ENCODE measurements at places on chromosomes 12 and 14.

DNA sequence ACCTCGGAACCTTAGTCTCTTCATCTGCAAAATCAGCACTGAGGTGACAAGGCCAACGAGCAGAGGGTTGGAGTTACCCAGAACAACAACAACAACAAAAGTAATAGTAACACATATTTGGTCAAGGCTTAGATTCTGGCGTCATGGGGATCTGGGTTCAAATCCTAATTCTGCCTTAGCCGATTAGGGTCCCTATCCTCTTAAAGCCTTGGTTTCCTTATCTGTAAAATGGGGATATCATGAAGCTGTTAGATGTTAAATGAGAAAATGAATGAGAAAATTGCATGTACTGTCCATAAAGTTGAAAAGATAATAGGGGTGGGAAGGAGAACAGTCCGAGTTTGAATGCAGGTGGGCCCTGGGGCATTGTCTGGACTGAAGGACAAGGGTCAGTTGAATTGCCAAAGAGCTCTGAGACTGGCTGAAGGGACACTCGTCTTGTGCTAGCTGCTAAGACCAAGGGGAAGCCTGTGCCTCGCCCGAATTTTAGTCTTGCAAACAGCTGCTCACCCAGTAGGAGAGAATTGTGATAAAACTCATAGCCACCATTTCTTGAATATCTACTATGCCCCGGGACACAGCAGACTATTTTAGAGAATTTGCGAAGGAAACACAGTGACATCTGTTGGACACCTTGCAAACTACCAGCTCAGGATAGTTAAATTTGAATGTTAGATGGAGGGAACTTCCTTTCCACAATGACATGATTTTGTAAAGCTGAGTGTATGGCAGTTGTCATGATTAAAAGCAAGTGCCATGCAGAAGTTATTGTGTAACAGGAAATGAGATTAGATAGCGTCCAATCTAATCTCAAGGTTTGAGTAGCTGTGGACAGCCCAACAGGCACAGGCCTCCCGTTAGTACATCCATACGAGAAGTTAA is 6.8 kb upstream of the HNF1A start:
- peak; percentile 20 for DNase-seq

DNA sequence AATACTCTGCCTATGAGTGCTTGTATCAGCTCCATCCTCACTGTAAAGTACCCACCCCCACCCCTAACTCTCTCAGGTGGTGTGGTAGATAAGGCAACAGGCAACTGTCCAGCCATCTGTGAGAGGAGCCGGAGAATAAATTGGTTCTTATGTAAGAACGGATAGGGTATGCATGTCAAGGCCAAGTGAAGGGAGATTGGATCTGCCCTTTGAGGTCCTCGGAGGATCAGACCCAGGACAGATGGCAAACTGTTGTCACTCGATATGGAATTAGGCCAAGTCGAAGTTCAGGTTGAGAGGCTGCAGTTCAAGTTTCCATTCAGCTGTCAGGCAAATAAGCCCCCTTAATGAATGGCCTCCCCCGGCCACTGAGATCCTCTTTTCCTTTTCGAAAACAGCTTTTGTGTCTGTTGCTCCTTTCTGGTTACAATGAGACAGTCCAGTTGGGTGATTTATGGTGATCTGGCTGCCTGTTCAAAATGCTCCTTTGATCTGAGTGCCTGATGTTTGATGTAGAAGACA is 120.3 kb downstream of the VRK1 start:
- peak; percentile 55 for DNase-seq

GRCh38 chr14:64508215-64508776 is 3.7 kb downstream of the ZBTB1 start:
- DNase-seq: no peak

DNA sequence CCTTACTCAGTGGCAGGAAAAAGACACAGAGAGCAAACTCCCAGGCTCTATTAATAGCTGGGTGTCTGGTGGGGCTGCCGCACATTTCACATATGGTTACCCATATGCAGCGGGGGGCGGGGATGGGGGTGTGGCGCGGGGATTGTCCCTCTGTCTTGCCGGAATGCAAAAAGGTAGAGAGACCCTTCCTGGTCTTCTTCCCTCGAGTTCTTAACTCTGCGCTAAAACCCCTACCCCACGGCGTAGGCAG is 1.7 kb downstream of the PRMT8 start:
- no peak for DNase-seq

GRCh38 chr12:110171636-110172035 is 47.5 kb downstream of the IFT81 start:
- DNase-seq: no peak

DNA sequence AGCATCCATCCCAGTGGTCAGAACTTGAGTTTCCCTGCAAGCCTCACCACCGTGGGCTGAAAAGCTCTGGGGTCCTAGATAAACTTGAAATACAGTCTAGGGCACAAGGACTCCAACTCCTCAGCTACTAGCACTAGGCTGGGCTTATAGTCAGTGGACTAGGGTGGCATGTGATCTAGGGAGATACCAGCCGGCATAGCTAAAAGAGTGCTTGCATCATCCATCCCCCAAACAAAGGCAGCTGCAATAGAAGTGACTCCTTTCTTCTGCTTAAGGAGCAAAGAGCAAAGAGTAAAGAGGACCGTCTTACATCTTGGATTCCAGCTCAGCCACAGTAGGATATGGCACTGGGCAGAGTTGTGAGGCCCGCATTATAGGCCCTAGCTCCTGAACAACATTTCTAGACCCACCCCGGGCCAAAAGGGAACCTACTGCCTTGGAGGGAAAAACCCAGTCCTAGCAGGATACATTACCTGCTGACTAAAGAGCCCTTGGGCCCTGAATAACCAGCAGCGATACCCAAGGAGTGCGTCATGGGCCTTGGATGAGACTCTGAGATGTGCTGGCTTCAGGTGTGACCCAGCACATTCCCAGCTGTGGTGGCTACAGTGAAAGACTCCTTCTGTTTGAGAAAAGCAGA is 17.9 kb upstream of the SOS2 start:
- DNase-seq: no peak

GRCh38 chr12:6088921-6089747 is 35.3 kb downstream of the VWF start:
- DNase-seq: no peak

- no peak for DNase-seq
Measured at GRCh38 chr14:82060219-82060618, 526.6 kb upstream of the SEL1L start.

GRCh38 chr12:27711317-27711682 is 668 bp downstream of the MRPS35 start:
- no peak for DNase-seq

DNA sequence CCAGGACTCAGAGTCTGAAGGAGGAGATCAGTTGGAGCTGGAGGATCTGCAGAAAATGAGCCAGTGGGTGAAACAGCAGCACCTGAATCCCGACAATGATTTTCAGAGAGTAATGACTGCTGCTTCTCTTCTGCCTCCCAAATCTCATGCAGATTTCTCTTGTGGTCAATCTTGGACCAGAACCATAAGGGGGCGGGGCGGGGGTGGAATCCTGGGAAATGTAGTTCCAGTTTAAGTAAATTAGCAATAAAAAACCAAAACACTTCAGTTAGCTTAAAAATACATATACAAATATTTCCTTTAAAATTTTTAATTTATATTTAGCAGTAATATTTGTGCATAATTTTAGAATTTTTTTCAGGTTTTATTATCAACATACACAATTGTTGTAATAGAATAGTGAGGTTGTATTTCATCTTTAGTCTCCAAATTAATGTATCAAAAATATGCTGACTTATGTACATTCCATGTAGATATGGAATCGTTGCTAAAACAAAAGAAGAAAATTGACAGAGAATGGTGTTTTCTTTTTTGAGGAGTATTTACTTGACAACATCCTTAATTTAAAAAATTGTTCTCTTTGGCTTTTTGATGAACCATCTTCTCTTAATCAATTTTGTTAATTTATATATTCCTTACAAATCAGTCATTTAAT is 223.5 kb upstream of the SYT10 start:
- DNase-seq: no peak

GRCh38 chr14:54177641-54178621 is 218.9 kb upstream of the CDKN3 start:
- no peak for DNase-seq

- no peak for DNase-seq
Measured at GRCh38 chr12:67320614-67321295, 51.6 kb downstream of the CAND1 start.

- DNase-seq: peak; percentile 28
Measured at GRCh38 chr12:6367065-6367968, 8.0 kb downstream of the SCNN1A start.

- peak; percentile 66 for DNase-seq
Measured at GRCh38 chr12:2902272-2902880, 11.7 kb downstream of the TULP3 start.

DNA sequence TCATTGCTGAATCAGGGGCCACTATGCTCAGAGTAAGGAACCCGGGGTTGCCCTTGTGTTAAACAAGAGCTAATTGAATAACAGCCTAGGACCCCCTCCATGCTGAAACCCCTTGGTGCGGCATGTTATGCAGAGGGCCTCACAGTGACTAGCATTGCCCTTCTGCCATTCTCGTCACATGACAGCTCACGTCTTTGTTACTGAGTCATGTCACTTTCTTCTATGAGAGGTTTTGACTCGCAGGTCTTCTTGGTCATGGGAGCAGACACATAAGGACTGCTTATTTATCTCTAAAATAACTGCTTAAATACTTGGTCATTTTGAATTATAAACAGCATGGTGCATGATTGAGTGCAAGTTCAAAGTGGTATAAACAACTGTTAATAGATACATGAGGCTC is 24.9 kb downstream of the TCTN1 start:
- no peak for DNase-seq

DNA sequence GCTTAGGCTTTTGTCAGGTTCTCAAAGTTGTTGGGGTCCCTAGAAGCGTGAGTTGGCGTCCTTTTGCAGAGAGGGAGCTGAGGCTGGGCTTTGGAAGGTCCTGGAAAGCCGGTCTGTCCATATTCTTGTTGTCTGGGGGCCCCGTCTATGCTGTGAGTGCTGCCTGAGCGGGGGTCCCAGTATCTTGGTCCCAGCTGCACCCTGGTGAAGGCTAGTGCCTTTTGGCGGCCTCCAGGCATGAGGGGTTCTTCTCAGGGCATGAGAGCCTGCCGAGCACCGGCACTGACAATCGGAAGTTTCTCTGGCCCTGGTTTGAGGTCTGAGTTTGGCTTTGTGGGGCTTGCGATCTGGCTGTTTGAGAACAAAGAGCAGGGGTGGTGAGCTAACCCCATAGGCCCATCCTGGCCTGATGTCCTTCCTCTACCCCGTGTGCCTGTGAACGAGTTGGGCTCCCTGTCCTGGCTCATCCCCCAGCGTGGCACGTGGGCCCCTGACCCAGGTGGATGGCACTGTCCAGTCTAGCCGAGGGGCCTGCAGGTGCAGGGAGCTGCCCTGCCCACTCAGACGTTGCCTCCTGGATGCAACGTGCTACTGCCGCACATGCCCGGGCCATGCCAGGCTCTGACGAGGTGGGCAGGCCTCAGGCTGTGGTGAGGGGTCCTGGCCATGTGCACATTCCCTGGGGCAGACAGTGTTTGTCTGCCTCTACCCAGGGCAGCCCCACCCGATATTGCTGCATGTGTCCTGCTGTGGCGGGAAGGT is 3.9 kb downstream of the CEP170B start:
- no peak for DNase-seq

- DNase-seq: no peak
Measured at GRCh38 chr12:47134005-47134404, 54.2 kb upstream of the AMIGO2 start.

GRCh38 chr12:88562846-88563582 is 17.3 kb downstream of the KITLG start:
- no peak for DNase-seq

GRCh38 chr14:79417961-79418360 is 793.3 kb downstream of the DIO2 start:
- no peak for DNase-seq

GRCh38 chr14:99513183-99513694 is 32.0 kb downstream of the CCNK start:
- no peak for DNase-seq

DNA sequence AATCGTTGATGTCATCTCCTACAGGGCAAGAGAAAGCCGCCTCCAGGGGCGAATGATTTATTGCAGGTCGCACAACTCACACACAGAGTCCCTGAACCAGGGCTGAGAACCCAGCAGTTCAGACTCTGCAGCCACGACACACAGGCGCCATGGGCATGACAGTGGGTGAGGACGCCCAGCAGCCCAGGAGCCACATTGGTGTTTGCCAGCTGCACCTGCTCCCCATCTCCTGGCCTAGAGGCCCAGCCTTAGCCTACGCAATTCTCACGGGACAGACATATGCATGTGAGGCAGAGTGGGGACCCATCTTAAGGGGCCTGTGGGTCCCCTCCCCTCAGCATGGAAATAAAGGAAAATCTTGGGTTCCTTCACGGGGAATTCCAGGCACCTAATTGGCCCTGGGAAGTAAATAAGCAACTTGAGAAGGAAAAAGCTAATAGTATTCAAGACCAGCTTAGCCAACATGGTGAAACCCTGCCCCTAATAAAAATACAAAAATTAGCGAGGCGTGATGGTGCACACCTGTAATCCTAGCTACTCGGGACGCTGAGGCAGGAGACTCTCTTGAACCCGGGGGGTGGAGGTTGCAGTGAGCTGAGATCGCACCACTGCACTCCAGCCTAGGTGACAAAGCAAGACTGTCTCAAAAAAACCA is 69.3 kb downstream of the RIMBP2 start:
- DNase-seq: no peak

GRCh38 chr12:116137318-116137717 is 140.2 kb downstream of the MED13L start:
- DNase-seq: no peak

GRCh38 chr12:86134561-86134960 is 121.6 kb downstream of the MGAT4C start:
- no peak for DNase-seq

- no peak for DNase-seq
Measured at GRCh38 chr12:49545815-49546214, 7.0 kb downstream of the KCNH3 start.

DNA sequence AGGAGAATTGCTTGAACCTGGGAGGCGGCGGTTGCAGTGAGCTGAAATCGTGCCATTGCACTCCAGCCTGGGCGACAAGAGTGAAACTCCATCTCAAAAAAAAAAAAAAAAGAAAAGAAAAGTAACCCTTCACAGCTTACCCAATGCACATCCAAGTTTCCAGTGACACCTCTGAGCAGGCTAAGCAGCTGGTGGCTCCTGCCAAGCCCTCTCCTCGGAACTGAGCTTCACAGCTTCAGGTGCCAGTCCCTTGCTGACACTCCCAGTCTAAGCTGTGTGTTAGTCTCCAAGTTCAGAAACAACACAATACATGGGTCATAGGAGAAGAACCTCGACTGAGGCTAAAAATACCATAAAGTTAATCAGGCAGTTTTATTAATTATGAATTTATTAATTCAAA is 7.9 kb downstream of the CD9 start:
- DNase-seq: no peak

- DNase-seq: no peak
Measured at GRCh38 chr12:126727218-126728075, 1539.5 kb upstream of the TMEM132C start.

- DNase-seq: peak; percentile 54
Measured at GRCh38 chr12:32139064-32139421, 32.4 kb downstream of the BICD1 start.

Measured in NCI-H446 treated with DMSO at 0.1 percent for 48 hours (cell line).